ENCODE measurements at places on chromosomes 4 and X.

DNA sequence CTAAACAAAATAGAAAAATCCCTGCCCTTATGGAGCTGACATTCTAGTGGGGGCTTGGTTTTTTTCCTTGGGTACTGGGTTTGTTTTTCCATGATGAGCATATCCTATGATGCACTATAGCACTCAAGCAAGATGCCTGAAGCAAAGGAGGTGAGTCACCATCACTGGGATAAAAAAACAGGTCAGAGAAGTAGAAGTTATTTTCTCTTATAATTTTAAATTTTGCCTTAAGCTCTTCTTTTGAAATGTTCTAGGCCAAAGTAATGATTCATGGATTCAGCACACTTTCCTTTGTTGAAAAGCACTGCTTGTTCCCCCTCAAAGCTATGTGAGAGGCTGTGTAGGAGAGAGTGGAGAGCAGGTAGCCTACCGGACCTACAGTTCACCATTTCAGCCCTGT, 15.2 kb upstream of the CXCL2 start:
- DNase-seq: no peak

DNA sequence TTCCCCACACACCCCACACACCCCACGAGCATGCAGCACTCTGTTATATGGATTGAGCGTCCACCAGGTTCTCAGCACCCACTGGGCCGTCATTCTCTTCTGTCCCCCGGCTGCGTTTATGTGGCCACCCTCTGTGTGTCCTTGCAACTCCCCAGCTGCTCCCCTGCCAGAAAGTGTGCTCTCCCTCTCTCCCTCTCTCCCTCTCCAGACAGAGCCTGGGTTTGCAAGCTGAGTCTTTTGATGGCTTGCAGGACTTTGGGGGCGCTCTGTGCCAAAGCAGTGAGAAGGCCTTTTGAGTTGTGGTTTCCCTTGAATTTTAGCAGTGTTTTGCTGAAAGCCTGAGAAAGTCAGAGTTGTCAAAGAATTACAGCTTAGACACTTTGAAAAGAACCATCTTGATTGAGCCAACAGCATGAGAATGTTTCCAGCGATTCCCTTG, 173.5 kb downstream of the DCLK2 start:
- no peak for DNase-seq

DNA sequence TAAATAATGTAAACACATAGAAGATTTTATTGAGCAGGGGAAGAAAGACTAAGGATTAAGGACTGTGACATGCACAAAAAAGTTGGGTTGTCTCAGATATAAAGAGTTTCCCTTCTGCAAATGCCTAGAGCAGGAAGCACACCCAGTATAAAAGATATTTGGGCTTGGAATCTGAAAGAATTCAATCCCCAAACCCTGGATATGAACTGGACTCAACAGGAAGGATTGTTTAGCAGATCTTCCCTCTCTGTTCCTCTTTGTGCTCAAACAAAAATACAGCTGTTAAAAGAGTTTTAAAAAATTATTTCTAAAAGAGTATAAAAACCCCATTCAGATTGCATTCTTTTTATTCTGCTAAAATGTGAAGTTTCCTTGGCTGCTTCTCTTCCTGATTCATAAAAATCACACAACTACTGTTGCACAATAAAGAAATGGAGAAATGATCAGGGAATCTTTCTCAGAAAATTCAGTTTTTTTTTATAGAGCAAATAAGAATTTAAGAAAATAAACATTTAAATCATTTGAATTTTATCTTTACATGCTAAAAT, 71.4 kb downstream of the PDLIM5 start:
- DNase-seq: no peak

DNA sequence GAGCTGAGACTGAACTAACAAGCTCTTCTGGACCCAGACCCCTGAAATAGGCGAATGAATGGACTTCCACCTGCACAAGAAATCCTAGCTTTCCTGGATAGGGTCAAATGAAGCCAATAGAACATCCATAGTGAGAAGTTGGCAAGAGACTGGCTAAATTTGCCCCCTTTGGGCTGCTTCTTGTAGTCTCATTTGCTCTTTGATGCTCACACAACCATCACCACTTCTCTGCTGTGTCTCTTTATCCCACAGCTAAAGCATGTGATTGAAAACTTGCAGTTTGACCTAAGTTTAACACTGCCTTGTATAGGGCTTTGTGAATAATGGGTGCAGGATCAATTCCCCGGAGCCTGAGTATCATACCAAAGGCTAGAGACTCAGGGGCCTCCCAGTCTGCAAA, 38.2 kb downstream of the NLGN3 start:
- no peak for DNase-seq

- no peak for DNase-seq
Measured at GRCh38 chrX:119990556-119991004, 47.0 kb upstream of the NKAP start.

All from activated CD4-positive, alpha-beta memory T cell treated with anti-CD3 and anti-CD28 coated beads, Interleukin-2, amount 10 ng/mL, durations not matched to agents 7 days and 5 days (primary cell).